ENCODE measurements at places on chromosomes 7 and 10.

- no peak for DNase-seq
Observed at GRCh38 chr7:7869036-7869435, 99.6 kb upstream of the GLCCI1 start.

GRCh38 chr10:79166741-79167140 lies 98.0 kb downstream of the ZMIZ1 start:
- no peak for DNase-seq

DNA sequence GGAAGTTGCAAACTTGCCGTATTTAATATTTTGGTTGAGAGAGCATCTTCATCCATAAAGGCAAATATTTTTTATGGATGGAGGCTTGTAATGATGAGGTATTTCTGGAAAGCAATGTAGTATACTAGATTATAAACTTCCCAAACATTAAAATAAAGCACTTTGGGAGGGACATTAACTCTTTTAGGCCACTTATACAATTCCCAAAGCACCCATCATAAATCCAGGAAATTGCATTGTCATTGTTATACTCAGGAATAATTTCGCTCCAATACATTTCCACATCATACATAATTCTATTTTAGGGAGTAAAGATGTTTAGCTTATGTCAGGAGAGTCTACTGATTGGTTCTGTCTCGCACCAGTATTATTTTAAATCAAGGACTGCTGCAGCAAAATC lies 212.7 kb upstream of the MKI67 start:
- DNase-seq: no peak

DNA sequence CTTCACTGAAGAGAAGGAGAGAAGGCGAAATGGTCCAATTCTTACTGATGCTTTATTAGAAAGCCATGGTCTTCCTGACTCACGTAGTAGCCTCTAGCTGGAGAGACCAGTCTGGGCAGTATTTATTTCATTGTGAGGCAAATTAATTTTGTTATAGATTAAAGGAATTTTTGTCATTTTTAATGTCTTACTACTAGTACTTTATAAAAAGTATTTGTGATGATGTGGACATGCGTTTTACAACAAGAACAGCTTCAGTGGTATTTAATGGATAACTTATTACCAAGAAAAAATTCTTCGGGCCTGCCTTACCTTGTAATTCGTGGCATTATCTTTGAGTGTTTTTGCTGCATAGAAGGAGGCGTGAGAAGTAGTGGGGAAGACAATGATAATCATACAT lies 339.4 kb upstream of the SHH start:
- DNase-seq: no peak

DNA sequence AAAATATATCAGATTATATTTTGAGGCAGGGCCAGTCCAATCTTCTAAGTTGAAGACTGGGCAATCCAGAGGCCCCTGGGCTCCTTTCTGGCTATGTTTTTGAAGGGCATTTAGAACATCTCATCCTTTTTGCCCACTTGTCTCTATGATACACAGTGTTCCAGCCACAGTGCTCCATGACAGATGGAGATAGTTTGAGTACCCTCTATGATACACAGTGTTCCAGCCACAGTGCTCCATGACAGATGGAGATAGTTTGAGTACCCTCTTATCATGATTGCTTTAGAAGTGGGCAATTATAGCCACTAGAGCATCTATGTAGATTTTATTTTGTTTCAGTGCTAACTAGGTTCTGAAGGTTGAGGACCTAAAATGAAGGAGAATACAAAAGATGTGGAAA lies 33.1 kb upstream of the A1CF start:
- DNase-seq: no peak

DNA sequence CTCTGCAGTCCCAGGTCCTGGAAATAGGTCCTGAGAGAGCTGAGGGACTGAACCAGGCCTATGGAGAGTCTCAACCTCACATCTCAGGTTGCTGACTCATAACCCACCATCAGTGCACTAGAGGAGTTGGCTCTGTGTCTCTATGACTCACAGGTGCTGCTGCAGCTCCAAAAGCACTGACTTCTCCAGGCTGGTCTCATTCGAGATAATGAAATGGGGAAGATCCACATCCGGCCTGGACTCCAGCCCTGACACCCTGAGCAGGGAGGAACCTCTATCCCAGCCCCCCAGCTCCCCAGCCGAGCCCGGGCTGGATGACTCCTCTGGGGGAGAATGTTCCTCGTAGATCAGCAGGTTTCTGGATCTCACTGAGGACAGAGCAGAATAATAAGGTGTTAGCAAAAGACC lies 35.5 kb upstream of the DGKI start:
- DNase-seq: no peak

DNA sequence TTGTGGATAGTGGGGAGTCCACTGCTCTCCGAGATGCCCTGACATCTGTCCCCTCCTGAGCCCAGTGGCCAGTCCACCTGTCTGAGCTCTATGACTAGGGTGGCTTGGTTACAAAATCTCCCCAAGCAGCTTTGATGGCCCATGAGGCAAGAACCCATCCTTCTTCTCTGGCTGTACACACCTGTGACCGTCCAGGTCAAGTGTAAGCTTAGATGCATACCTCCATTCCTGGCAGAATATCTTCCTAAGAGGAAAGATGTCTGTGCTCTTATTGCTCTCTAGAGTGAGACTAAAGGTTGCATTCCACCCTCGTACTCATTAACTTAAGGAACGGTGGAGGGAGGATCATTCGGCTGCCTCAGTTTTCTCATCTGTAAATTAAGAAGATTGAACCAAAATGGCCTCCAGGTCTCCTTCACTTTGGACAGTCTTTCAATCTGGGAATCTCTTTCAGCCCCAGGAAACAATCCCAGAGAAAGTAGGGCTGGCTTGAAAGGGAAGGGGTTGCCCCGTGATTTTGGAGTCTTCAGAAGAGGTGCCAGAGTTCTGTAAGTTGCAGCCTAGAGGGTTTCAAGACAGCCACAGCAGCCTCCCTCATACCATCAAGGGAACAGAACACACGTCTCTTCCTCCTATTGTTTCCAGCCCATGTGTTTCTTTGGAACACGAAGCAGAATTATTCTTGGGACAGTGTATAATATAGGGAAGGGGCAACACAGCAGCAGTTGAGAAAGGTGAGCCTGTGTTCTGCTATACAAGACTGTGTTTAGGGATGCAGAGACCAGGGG lies 5.5 kb downstream of the HOXA4 start:
- DNase-seq: no peak

DNA sequence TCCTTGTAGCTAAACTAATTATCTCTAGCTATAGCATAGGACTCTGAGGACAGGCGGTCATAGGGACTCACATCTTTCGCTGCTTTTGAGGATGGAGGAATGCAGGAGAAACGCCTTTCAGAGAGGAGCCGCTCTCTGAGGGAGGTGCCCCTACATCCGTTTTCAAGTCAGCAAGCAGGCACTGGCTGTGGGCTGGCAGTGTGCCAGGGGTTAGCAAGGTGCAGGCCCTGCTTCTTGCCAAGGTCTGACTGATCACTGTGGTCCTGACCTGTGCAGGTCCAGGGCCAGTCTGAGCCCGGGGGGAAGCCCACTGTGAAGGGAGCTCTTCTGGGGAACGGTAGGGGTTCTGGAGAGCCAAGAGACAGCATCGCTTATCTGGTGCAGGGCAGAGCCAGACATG lies 89.4 kb downstream of the SH3PXD2A start:
- DNase-seq: no peak
